Kidney (tissue), 22 donors: ENCODE measurements at places on chromosomes 12 and 14.

- no peaks in the 10 kb centered on the region for H3K27me3 ChIP-seq
- H3K27ac ChIP-seq: no peak overlapping the region
- no peak for DNase-seq
Measured at GRCh38 chr12:50580436-50580835, 75.7 kb downstream of the DIP2B start.

DNA sequence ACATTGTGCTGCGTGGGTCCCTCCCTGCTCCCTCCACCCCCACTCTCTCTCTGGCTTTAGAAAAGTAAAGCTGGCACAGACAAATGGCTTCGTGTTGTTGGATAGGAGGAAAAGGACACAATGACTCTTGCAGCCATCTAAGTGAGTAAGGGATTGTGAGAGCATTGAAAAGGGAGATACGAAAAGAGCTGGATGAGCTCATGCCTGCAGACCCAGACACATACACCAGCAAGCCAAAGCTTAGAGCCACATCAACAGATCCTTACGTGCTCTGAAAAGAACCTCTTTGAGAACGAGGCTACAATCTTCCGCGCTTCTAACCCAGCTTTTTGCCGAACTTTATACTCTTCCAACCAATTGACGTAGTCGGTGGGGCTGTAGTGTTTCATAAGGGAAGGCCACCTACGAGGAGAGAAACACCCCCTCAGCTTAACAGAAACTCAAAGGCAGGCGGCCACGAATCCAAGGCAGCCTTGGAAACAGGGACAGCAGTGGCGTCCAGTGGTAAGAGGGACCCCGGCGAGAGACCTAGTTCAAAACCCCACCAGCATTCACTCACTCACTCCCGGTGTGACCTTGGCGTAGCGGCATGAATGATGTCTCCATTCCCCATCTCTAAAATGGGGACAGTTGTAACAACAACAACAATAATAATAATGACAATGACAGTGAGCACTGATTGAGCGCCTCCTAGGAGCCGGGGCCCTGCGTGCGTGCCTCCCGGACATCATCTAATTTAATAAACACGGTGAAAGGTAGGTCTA lies 1.1 kb downstream of the FBXO21 start:
- peak overlapping the region; percentile 86 for H3K4me3 ChIP-seq
- no peaks in the 10 kb centered on the region for H3K27me3 ChIP-seq
- DNase-seq: peak; percentile 33
- peaks cover 8% of the 10 kb centered on the region for H3K4me1 ChIP-seq

GRCh38 chr12:58917699-58918468 lies 2.4 kb downstream of the LRIG3 start:
- no peak for DNase-seq
- H3K27ac ChIP-seq: peak overlapping the region; percentile 24
- H3K4me1 ChIP-seq: peaks cover 9% of the 10 kb centered on the region
- no peaks in the 10 kb centered on the region for H3K27me3 ChIP-seq
- H3K4me3 ChIP-seq: peak overlapping the region; percentile 82

DNA sequence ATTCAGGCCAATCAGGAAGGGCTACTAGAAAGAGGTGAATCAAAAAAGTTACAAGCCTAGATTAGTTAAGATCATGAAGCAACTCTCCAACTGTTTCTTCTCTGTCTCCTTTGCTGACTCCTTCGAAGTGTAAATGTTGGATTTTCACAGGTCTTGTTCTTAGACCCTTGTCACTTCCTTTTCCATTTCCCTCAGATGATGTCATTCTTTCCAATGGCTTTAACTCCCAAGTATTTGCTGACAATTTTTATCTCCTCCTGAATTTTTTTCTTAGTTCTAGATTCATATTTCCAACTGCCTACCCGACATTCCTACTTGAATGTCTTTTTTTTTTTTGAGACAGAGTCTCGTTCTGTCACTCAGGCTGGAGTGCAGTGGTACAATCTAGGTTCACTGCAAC lies 10.8 kb downstream of the GAS2L3 start:
- no peaks in the 10 kb centered on the region for H3K4me1 ChIP-seq
- H3K27ac ChIP-seq: no peak overlapping the region
- no peak overlapping the region for H3K4me3 ChIP-seq
- H3K36me3 ChIP-seq: no peaks in the 10 kb centered on the region

- no peaks in the 10 kb centered on the region for H3K27me3 ChIP-seq
Measured at GRCh38 chr14:92209141-92209540, 87.4 kb downstream of the CPSF2 start.

GRCh38 chr14:81388336-81388735 lies 11.8 kb downstream of the STON2 start:
- H3K27me3 ChIP-seq: no peaks in the 10 kb centered on the region
- peak overlapping the region; percentile 44 for H3K27ac ChIP-seq
- H3K36me3 ChIP-seq: no peaks in the 10 kb centered on the region
- H3K4me1 ChIP-seq: peaks cover 10% of the 10 kb centered on the region
- no peak overlapping the region for H3K4me3 ChIP-seq

GRCh38 chr12:93287149-93287548 lies 90.6 kb upstream of the NUDT4 start:
- no peak overlapping the region for H3K27ac ChIP-seq
- DNase-seq: no peak
- H3K4me3 ChIP-seq: no peak overlapping the region
- no peaks in the 10 kb centered on the region for H3K27me3 ChIP-seq
- H3K36me3 ChIP-seq: no peaks in the 10 kb centered on the region
- no peaks in the 10 kb centered on the region for H3K4me1 ChIP-seq

DNA sequence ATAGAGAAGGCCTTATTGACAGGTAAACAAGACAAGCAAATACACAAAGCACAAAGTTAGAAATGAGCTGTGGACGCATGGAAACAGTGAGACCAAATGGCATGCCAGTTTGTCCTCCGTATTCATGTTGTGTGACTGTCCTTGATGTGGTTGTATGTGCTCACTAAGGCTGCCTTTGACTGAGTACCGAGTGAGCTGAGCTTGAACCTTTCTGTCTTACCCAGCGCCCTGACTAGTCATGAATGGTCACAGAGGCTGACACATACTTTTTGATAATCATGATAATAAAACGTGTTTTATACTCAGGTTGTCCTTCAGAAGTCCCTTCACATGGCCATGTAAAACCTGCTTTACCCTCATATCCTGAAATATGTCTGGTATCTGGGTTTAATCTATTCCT lies 553 bp upstream of the CATSPERB start:
- DNase-seq: no peak
- H3K36me3 ChIP-seq: no peaks in the 10 kb centered on the region
- no peak overlapping the region for H3K27ac ChIP-seq
- no peaks in the 10 kb centered on the region for H3K27me3 ChIP-seq
- H3K4me3 ChIP-seq: no peak overlapping the region

DNA sequence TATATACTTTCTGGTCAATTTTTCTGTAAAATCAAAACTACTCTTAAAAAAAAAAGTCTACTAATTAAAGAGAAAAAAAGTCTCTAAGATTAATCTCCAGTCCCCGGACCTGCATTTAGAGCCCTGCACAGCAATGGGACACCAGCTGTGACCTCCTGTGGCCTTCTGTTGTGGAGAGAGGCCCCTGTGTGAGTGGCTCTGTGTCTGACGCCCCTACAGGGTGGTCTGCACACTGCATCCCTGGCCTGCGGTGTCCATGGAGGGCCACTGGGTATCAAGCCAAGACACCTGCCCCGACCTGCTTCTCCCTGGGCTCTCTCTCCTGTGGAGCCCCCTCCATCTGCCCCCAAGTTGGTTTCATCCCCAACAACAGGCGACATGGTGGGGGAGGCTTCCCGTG lies 248.0 kb upstream of the DIO3 start:
- no peaks in the 10 kb centered on the region for H3K4me1 ChIP-seq
- no peaks in the 10 kb centered on the region for H3K36me3 ChIP-seq

GRCh38 chr14:62691647-62692489 lies 353.4 kb downstream of the KCNH5 start:
- no peaks in the 10 kb centered on the region for H3K36me3 ChIP-seq
- H3K4me1 ChIP-seq: no peaks in the 10 kb centered on the region
- no peak for DNase-seq
- H3K4me3 ChIP-seq: no peak overlapping the region
- H3K27me3 ChIP-seq: no peaks in the 10 kb centered on the region

DNA sequence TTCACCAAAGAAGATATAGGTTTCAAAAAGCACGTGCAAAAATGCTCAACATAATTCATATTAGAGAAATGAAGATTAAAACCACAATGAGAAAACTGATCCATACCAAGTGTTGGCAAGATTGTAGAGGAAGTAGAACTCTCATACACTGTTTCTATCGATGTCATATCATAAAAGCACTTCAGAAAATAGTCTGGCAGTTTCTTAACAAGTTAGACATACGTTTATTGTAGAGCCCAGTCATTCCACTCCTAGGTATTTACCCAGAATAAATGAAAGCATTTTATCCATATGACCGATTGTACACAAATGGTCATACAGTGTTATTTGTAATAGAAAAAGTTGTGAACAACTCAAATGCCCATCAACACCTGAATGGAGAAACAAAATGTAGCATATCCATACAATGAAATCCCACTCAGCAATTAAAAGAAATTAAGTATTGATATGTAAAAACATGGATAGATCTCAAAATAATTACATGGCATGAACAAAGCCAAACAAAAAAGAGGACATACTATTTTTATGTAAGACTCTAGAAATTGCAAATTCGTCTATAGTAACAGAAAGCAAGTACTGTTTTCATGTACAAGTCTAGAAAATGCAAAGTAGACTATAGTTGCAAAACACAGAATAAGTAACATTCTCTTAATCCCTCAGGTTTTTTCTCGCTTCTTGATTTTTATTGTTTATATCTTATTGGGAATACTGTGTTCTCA lies 41.0 kb downstream of the USP15 start:
- DNase-seq: no peak
- no peaks in the 10 kb centered on the region for H3K27me3 ChIP-seq
- H3K4me3 ChIP-seq: no peak overlapping the region
- H3K27ac ChIP-seq: no peak overlapping the region
- H3K36me3 ChIP-seq: peaks cover 8% of the 10 kb centered on the region

GRCh38 chr14:65304963-65305362 lies 107.6 kb upstream of the FUT8 start:
- no peaks in the 10 kb centered on the region for H3K4me1 ChIP-seq
- H3K36me3 ChIP-seq: no peaks in the 10 kb centered on the region
- H3K4me3 ChIP-seq: no peak overlapping the region
- DNase-seq: no peak
- H3K27me3 ChIP-seq: no peaks in the 10 kb centered on the region

DNA sequence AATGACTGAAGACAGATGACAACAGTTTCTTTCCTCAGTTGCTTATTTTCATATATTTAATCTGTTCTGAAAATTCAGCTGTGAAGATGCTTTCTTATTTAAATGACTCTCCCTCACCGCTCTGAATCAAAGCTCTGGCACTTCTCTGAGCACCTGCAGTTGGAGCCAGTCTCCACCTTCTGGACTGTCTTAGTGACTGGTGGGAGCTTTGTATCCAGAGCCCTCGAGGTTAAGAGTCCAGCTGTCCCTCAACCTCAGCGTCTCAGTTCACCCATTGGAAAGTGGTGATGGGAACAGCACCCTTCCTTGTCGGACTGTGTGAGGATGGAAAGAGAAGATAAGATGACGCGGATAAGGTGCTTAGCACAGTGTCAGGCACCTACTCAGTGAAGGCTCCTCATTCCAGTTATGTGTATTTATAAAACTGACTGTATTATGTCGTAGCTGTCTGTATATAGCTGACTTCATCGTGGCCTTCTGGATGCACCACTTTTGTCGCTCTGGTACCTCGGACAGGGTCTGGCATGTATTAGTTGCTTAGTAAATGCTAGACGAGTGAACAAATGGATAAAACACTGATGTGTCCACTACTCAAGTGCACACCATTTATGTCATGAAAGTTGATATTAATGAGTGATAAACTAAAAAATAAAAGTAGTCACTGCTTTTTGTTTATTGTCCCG lies 34.5 kb downstream of the ELK3 start:
- no peak overlapping the region for H3K4me3 ChIP-seq
- no peak for DNase-seq
- no peak overlapping the region for H3K27ac ChIP-seq
- no peaks in the 10 kb centered on the region for H3K36me3 ChIP-seq
- peaks cover 3% of the 10 kb centered on the region for H3K4me1 ChIP-seq

DNA sequence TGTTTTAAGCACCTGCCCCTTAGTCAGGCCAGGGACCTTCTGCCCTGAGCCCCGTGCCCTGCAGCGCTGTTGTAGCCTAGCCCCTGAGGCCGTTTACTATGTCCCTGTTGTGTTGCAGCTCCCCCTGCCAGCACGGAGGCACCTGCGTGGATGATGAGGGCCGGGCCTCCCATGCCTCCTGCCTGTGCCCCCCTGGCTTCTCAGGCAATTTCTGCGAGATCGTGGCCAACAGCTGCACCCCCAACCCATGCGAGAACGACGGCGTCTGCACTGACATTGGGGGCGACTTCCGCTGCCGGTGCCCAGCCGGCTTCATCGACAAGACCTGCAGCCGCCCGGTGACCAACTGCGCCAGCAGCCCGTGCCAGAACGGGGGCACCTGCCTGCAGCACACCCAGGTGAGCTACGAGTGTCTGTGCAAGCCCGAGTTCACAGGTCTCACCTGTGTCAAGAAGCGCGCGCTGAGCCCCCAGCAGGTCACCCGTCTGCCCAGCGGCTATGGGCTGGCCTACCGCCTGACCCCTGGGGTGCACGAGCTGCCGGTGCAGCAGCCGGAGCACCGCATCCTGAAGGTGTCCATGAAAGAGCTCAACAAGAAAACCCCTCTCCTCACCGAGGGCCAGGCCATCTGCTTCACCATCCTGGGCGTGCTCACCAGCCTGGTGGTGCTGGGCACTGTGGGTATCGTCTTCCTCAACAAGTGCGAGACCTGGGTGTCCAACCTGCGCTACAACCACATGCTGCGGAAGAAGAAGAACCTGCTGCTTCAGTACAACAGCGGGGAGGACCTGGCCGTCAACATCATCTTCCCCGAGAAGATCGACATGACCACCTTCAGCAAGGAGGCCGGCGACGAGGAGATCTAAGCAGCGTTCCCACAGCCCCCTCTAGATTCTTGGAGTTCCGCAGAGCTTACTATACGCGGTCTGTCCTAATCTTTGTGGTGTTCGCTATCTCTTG lies 7.6 kb downstream of the DLK1 start:
- H3K27ac ChIP-seq: no peak overlapping the region
- DNase-seq: no peak
- H3K4me3 ChIP-seq: no peak overlapping the region
- H3K27me3 ChIP-seq: peaks cover 4% of the 10 kb centered on the region

GRCh38 chr12:106769078-106769477 lies 5.4 kb upstream of the RIC8B start:
- no peak overlapping the region for H3K27ac ChIP-seq
- no peak overlapping the region for H3K4me3 ChIP-seq
- H3K27me3 ChIP-seq: no peaks in the 10 kb centered on the region

DNA sequence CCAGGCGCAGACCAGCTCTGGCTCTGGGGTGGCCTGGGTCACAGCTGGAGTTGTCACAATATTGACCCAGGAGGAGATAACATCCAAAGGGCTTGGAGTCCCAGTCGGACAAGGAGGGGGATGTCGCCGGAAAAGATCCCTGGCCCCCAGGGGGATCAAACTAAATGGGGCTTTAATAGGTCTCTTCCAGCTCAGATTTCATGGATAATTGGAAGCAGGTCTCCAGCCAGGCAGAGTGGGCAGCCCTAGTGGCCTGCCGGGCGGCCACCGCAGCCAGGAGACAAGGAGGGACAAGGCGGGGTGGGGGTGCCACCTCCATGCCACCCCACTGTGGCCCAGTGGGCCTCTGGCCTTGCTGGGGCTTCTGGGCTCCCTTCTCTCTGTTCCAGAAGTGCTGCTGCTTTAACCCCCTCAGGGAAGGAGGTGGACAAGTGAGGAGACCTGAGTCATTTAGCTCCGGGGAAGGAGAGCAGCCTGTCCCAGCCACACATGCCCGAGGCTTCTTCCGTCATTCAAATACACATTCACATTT lies 23.1 kb upstream of the PGF start:
- no peaks in the 10 kb centered on the region for H3K36me3 ChIP-seq
- no peaks in the 10 kb centered on the region for H3K4me1 ChIP-seq
- no peak overlapping the region for H3K27ac ChIP-seq

GRCh38 chr14:36019126-36019525 lies 157.4 kb downstream of the PTCSC3 start:
- DNase-seq: no peak
- H3K27ac ChIP-seq: no peak overlapping the region
- H3K4me3 ChIP-seq: no peak overlapping the region
- no peaks in the 10 kb centered on the region for H3K27me3 ChIP-seq
